ENCODE measurements at places on chromosomes 4 and X. TPM values are rescaled to one million over a fixed set of nuclear protein-coding genes. Genes with fewer than 3 reads are reported as not detected.

Gene BEND4
- total RNA-seq: 0.82 TPM

Gene TMPRSS11A
- total RNA-seq: not detected

DNA sequence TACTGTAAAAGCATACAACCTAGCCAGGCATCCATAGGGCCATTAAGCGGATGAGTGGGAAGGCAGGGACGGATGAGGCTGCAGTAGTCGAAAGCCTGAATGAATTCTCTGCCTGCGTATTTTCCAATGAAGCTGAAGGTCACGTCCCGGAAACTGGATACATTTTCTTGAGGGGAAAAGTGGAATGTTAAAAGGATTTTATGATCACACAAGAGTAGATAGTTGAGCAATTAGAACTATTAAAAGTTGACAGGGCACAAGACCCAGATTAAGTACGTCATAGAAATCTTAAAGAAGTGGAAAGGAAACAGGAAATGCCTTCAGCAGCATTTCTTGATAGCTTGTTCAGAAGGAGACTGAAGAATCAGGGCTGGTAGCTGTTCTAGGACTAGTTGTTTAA, 98.3 kb upstream of the CXXC4 start:
- no peak for DNase-seq

- DNase-seq: no peak
Observed at GRCh38 chr4:106303548-106304281, 12.3 kb downstream of the TBCK start.

DNA sequence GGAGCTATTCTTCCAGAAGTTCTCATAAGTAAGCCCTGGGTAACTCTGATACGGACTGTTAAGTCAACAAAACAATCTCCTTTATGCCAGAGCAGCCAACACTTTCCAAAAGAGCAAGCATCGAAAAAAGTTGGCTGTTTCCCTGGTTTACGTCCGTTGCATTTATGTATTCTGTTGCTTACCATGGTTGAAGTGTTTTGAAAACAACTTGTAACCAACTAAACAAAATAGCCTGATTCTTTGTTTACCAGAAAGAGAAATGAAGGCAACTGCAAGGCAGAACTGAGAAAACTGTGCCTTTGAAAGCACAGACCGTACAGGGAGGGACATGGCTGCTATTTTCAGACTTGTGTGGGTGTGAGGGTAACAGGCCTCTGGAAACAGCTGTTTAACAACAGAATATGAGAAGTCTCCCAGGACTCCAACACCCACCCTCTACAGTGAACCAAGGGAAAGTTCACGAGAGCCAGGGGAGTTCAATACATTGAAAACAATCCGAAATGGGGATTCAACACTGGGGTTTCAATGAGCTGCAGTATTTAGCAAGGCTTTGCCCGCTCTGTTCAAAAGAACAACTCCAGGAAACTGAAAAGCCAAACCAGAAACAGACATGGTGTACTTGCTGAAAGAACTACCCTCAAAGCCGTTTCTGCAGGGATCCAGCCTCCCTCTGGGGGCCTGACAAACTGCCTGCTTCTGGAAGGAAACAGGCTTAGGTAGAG, 95.8 kb upstream of the EGFL6 start:
- no peak for DNase-seq

GRCh38 chr4:106650701-106651100, 282.1 kb upstream of the GIMD1 start:
- DNase-seq: no peak

DNA sequence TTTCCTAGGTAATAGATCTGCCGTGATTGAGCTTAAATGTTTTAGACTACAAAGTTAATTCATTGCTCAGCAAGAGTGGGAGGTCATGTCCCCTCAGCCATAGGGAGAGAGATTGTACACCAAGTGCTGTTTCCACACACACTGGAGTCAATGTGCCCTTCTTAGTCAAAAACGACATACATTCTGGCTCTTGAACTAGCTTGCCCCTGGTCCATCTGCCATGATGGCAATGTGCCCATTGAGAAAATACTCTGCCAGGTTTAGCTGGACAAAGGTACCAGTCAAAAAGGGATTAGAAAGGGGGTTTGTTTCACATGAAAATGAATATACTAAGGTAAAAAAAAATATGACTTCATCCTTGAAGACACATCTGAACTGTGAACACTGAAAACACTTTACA, 377.1 kb upstream of the ADGRL3 start:
- no peak for DNase-seq

Gene RASSF6
- total RNA-seq: not detected

DNA sequence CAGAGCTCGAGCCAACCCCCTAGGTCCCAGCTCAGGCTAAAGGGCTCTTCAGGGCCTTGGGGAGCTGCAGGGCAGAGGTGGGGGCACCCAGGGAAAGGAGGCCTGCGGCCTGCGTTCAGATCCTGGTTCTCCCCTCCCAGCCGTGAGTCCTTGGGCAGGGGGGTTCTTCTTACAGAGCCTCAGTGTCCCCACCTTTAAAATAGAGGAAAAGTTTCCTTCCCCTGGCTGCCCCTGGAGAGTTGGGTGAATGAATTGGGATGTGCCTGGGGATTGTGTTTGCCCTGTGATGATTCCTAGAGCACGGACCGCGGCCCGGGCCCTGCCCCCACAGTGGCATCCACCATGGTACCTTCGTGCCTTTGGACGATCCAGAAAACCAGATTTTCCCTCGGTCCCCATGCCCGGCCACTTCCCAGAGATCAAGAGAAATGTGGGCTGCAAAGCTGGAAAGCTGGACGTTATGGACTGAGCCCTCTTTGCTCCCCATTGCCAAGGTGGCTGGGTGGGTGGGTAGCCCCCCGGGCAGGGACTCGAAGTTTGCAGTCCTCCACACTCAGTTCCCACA, 11.4 kb downstream of the HTRA3 start:
- no peak for DNase-seq

GRCh38 chr4:82429728-82430192, 502 bp downstream of the HNRNPDL start:
- DNase-seq: no peak

- DNase-seq: no peak
Observed at GRCh38 chr4:85773372-85773771, 298.4 kb downstream of the ARHGAP24 start.

DNA sequence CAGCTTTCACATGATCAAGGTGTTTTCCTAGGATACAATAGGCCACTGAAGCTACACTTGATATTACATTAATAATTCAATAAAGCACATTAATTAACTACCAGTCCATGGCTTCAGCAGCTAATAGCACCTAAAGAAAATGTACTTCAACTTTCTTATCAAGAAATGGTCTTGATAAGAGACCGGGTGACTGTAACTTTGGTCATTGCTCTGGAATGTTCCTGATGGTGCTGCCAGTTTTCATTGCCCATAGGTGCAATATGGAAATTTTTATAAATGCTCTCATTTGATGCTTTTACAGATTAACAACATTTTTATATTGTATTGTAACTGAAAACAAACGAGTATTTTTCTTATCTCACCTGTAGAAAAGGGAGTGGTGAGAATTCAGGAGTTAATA, 165.4 kb downstream of the SHROOM3 start:
- DNase-seq: no peak

- no peak for DNase-seq
Observed at GRCh38 chr4:25358515-25359275, 18.4 kb upstream of the ANAPC4 start.

- no peak for DNase-seq
Observed at GRCh38 chr4:3777033-3777390, 10.8 kb downstream of the ADRA2C start.

- no peak for DNase-seq
Observed at GRCh38 chr4:10040049-10040892, 19.0 kb upstream of the SLC2A9 start.

DNA sequence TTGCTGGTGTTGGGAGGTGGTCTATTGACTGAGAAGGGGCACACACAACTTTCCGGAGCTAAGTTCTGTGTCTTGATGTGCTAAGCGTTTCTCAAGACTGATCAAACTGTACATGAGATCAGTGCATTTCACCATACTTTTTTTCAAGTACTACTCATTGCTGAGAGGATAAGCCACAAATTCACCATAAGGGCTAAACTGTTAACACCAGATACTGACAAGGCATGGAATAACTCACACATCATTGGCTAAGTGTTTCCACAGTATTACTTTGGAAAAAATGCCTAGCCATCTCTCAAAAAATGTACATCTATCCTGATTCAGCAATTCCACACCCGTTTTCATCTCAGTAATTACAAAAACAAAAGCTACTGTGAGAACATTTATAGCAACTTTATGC, 13.0 kb downstream of the RBMX start:
- no peak for DNase-seq

DNA sequence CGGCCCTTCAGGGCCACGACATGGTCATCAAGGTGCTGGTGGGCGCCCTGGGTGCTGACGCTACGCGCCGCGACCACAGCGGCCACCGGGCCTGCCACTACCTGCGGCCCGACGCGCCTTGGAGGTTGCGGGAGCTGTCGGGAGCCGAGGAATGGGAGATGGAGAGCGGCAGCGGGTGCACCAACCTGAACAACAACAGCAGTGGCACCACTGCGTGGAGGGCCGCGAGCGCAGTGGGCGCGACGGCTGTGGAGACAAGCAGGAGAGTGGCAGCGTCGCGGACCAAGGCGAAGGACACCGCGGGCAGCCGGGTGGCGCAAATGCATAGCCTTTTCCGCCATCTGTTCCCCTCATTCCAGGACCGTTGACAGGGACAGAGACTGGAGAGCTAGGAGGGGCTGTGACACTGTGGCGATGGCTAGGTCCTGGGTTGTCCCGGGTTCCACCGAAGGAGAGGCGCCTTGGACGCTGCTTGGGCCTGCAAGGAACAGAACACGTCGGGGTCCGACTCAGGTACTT, 919 bp downstream of the SOWAHD start:
- no peak for DNase-seq

Gene CRLF2
- 1.6 TPM for total RNA-seq

All from activated naive CD4-positive, alpha-beta T cell treated with anti-CD3 and anti-CD28 coated beads, Interleukin-2, amount 50 U/mL, for 72 hours (primary cell).